GDM1 (cell line): ENCODE measurements at places on chromosomes 7 and 10.
A peak's percentile ranks its signal among the peaks of the same experiment; 100 is the strongest.

DNA sequence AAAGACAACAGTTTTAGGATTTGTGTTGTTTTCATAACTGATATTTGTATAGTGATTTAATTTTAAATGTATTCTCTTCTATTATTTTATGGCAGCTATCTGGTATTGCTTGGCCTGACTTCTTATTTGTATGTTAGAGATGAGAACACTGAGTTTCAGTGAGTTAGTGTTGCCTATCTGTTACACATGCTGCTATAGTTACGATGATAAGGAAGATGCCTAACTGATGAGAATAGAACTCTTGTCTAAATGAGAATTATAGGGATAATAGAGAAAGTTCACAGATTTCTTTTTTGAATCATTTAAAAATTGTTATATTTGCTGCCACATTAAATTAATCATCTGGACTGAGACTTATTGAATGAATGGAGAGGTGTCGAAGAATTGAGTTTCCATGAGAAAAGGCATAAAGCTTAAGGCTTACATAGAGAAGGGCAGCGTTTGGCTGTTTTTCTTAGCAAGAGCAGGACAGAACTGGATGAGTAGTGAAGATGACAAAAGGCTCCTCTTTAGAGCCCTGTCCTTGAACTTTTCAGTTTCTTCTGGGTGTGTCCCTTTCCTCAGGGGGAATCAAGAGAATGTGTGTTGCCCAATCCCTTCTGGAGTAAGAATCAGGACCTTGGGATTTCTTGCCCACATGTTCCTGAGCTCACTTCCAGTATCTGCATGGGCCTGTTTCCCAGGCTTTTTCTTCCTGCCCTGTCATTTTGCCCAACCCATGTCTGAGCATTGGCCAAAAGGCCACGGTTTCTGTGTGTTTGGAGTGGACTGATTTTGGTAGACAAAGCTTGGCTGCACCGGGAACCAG lies 195.6 kb upstream of the CSTF2T start:
- DNase-seq: no peak

DNA sequence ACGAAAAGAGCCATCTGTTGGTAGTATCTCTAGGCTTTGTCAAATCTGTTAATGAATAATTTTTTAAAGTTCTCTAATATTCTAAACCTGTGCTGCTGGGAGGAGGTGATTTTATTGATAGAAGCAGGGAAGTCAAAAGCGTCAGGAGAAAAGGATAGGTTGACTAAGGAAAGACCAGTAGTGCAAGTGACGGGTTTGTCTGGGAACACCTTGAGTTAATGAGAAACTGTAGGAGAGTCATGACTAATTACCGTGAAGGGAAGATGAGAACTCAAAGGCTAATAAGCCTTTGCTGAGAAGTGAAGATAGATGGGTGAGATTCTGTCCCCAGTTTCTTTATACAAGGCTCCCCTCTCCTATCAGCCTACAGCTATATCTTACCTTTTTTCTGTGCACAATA lies 5.0 kb upstream of the PDK4 start:
- no peak for DNase-seq

DNA sequence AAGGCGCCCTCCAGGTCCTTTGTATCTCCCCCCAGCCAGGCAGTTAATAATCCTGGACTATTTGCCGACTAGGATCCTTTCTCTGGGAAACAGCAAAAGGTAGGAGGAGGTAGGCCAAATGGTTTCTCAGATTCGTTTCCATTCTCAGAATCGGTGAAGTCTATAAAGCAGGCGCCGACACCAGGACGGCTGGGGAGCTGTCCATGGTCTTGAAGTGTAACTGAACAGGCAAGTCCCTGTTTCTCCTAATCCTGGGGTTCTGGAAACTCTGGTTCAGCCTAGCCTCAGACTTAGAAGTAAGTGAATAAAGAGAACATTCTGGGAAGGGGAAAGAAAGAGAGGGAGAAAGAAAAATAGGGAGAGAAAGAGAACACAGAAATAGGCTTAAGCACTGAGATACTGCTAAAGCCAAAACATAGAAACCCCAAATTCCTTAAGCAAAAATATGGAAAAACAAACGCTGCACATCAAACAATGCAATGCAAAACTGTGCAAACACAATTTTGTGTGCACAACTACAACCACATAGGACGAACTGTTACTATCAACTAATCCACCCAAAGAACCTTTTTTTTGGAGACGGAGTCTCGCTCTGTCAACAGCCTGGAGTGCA lies 11.1 kb upstream of the INA start:
- peak; percentile 5 for DNase-seq

GRCh38 chr10:97081621-97082235 lies 104.0 kb downstream of the SLIT1 start:
- DNase-seq: peak; percentile 23

DNA sequence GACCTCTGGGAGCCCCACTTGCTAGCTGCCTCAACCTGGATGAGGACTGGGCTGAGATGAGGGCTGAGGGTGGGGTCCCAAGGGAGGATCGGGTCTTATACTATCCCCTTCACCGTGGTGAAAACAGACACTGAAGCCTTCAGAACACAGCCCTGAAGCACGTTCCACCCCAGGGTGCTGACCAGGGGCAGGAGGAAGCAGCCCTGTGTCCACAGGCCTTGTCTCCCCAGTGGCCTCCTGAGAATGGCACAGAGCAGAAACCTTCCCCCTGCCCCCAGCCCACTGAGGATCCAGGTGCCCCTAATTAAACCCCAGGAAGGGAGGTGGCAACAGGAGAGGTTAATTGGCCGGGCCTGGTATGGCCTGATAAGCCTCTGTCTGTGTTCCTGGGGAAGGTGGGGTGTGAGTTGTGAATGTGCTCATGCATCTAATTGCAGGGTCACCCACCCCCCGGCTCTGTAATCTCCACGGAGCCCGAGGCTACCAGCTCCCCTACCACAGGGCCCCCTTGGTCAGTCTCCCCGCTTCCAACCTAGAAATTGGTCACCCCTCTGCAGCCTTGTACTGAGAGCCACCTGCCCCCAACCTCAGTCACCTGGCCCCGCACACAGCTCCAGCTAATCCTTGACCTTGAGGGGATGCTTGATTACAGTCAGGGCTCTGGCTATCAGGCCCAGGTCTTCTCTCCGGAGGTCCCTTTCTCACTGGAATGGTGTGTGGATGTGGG lies 159.0 kb upstream of the UNC5B start:
- DNase-seq: no peak
